Large intestine (tissue), 12 donors: ENCODE measurements at places on chromosomes 4 and X. TPM values are rescaled to one million over a fixed set of nuclear protein-coding genes. Genes with fewer than 3 reads are reported as not detected.

DNA sequence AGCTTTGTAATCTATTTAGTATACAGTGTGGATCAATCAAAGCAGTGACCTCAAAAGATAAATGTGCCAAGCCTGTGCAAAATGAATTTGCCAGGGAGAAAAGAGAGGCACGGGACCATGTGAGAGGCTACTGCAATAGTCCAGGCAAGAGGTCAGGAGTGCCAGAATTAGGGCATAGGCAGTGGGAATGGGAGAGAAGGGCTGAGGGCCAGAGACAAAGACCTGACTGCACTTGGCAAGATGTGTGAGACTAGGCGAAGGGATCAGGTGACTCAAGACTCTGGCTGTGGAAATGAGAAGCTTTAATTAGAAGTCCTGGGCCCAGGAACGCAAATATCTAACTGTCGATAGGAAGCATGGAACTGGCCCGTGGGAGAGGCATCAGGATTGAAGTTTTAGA lies 168.1 kb downstream of the DHX15 start:
- DNase-seq, result no peak

The HTT gene
- polyA plus RNA-seq, result 29.8 TPM

The EGF gene
- 28.3 TPM for polyA plus RNA-seq

GRCh38 chrX:57821703-57822387 lies 88.4 kb downstream of the ZXDA start:
- no peak for DNase-seq

The NLGN3 gene
- 3.8 TPM for polyA plus RNA-seq

GRCh38 chr4:23337292-23337691 lies 552.6 kb downstream of the PPARGC1A start:
- DNase-seq, result no peak

DNA sequence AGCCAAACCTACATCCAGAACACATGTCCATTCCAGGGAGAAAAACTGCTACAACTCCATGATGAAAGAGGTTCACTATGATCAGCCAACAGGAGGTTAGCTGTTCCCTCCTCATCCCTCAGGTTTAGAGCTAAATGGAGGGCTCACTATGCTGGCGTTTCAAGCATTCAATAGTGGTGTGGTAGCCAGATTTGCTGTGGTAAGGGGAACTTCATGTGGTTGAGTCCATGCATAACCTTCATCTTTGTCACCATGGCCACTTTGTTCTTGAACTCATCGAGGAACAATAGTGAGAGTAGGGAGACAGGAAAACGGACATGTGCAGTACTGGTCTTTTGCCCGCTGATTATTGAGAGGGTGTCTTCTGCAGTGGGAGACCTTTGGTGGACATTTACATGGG lies 33.8 kb downstream of the ALPK1 start:
- DNase-seq, result no peak

DNA sequence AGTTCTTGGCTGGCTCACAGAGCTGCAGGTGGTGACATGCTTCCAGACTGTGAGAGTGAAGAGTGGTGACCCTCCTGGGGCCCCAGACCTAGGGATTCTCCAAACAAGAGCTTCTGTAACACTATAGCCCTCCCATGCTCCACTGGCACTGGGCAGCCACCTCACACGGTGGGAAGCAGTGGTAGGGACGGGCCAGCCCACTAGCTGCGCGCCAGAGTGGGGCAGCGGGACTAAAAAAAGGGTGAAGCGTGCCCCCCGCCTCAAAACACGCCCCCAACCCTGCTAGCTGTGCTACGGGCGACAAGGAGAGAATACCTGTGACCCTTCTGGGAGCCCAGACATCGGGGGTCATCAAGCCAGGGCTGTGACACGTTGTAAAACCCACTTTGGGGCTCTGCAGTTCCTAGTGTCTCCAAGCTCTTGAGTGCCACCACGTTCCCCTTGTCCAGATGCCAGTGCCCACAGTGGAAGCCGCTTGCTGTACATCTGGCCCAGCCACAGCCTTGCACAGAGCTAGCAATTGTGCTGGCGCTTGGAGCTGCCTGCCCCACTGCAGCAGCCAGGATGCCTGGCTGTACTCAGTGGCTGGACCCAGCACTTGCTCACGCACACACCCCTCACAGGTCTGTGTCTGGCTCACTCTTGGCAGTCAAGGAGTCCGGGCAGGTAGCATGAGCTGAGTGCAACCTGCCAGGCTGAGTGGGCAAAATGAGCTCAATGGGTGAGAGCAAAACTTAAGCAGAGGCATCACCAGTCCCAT lies 100.0 kb downstream of the DCAF12L2 start:
- DNase-seq, result no peak
